ENCODE measurements at places on chromosomes 7 and 10. TPM values are rescaled to one million over a fixed set of nuclear protein-coding genes. Genes with fewer than 3 reads are reported as not detected.

GRCh38 chr10:11773761-11774441, 31.7 kb downstream of the ECHDC3 start:
- no peak for DNase-seq

- DNase-seq: no peak
Observed at GRCh38 chr10:28425422-28425821, 107.5 kb upstream of the WAC start.

DNA sequence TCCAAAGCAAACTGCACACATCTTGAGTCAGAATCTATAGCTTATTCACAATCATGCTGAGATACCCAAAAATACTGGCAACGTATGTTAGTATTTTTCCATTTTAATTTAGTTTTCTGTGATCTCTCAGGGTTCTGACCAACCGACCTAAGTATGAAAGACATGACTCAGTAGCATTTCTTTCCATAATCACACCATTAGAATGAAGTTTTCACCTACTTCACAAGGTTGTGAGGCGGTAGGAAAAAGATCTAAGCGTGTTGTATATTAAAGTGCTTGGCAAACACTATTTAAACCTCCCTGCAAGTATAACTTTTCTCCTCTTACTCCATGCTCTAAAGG, 49.1 kb downstream of the PLCE1 start:
- no peak for DNase-seq

DNA sequence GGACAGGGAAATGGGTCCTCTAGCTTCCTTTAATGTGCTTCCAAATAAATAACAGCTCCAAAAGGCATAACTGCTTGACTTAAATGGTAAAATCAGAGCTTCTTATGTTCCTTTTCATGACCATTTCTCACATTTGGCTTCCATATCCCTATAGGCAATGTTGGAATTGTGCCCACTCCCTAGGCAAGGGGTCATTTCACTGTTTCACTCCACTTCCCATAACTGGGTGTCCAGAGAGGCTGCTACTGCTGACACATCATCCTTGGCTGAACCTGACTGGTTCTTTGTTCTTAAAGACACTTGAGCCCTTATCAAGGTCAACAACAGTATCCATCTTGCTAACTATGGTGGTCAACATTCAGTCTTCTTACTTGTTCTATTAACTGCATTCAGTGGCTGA, 37.1 kb downstream of the PRTFDC1 start:
- DNase-seq: no peak

GRCh38 chr10:62820586-62820985, 4.4 kb upstream of the EGR2 start:
- DNase-seq: no peak

DNA sequence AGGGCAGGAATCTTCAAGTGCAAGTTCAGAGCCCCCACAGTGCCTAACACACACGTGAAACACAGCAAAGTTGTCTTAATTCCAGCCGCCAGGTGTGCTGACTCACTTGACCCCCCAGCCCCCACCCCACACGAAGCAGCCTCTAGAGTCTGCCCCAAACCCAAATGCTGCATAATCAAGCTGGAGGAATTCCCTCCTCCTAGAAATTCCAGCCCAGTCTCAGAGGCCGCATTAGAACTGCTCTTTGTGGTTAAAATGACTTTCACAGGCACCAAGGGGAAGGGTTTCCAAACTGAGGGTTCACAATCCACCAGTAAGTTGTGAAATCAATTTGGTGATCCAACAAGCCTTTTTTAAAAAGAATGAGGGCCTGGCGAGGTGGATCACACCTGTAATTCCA, 67.0 kb upstream of the PLXNA4 start:
- peak; percentile 21 for DNase-seq

CLDN15 gene
- 6.5 TPM for total RNA-seq

FFAR4 gene
- total RNA-seq: 0.07 TPM

INSYN2A gene
- total RNA-seq: 0.13 TPM

GRCh38 chr10:73117976-73118743, 7.9 kb downstream of the NUDT13 start:
- no peak for DNase-seq

- DNase-seq: no peak
Observed at GRCh38 chr10:2858452-2858851, 208.9 kb upstream of the PFKP start.

GRCh38 chr7:158416283-158416933, 171.2 kb downstream of the PTPRN2 start:
- DNase-seq: no peak

CHST15 gene
- total RNA-seq: 7.9 TPM

- DNase-seq: peak; percentile 25
Observed at GRCh38 chr7:158816995-158817394, 12.3 kb downstream of the ESYT2 start.

CLCN1 gene
- total RNA-seq: 0.23 TPM

- no peak for DNase-seq
Observed at GRCh38 chr7:147406521-147407135, 1183.9 kb upstream of the C7orf33 start.

- DNase-seq: no peak
Observed at GRCh38 chr7:129853661-129854268, 99.0 kb downstream of the UBE2H start.

CALML3 gene
- total RNA-seq: not detected

SLC13A4 gene
- 1.6 TPM for total RNA-seq

All from WTC11 (cell line).